Renal cortex interstitium (tissue), 15 donors: ENCODE measurements at places on chromosomes 3 and 15. TPM values are rescaled to one million over a fixed set of nuclear protein-coding genes. Genes with fewer than 3 reads are reported as not detected.
A peak's percentile ranks its signal among the peaks of the same experiment; 100 is the strongest.

Gene SEC62
- 195 TPM for polyA plus RNA-seq

Gene ZCWPW2
- polyA plus RNA-seq = 1.7 TPM

DNA sequence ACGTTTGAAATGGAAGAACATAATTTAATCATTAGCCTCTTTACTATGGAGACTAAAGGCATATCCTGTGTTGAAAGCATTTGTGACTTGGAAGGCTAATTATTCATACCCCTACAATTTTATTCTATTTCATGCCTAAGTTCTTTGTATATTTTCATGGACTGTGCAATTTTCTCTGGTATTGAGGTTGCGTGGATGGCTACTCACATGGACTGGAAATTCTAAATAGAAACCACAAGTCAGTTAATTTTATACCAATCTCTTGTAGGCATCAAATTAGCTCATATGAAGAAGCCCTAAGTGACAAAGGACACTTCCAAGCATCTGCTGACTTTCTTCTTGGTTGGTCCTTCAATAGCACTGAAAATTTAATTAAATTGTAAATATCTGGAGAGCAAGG, 1353.5 kb downstream of the ROBO1 start:
- DNase-seq = no peak

DNA sequence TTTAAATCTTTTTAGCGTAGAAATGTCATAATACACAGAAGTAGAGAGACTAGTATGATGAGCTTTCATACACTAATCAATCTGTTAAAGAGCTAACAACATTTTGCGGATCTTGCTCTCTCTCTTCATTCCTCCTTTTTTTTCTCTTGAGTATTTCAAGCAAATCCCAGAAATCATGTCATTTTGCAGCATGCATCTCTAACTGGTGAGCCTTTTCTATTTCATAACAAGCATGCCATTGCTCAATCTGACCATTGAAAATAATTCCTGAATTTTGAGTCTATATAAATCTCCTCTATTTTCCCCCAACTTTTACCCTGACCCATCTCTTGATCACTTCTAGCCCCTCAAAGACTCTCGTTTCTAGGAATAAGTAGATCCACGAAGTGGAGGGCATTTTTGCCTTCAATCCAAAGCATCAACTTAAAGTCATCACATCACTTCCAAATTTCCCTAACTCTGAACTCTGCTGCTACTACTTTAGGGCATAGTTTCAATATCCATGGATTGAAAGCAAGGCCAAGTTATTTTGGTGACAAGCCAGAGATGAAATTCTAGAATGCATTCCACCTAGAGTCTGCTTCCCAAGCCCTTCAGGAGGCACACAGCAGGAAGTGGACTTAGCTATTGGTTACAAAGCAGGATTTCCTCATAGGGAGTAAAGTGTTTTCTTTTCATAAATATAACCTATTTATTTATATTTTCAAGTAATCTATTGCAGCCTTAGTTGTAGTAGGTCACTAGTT, 253.5 kb upstream of the ZPLD1 start:
- DNase-seq = no peak

DNA sequence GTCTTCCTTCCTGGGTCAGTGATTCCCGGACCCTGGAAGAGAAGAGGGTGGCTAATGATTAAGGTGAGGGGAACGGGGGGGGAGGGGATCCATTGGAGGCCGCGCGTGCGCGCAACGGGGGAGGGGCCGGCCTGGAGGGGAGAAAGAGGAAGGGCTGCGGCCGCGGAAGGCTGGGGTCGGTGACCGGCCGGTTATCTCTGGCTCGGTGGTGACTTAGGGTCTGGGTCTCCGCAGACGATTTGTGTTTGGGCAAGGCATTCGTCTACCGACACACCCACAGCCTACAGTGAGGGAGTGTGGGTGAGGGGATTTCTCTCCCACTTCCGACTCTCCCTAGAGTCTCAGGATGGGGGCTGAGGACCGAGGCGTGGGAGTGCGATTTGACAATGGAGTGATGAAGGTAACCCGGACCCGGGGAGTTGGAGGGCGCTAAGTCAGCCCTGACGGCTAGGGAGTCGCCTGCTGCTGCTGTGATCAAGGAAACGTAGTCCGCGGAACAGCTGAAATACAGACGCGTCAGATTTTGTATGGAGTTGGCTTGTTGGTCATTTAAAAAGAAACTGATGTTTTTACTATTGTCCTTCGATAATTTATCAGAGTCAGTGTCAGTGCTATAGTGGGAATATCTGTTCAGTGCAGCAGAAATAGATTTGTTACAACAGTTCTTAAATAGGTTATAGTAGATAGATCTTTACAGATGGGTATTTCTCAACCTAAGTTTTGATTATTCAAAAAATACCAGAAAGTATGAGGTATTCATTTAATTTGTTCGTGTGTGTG, 733 bp downstream of the RNF111 start:
- peak; percentile 81 for DNase-seq

DNA sequence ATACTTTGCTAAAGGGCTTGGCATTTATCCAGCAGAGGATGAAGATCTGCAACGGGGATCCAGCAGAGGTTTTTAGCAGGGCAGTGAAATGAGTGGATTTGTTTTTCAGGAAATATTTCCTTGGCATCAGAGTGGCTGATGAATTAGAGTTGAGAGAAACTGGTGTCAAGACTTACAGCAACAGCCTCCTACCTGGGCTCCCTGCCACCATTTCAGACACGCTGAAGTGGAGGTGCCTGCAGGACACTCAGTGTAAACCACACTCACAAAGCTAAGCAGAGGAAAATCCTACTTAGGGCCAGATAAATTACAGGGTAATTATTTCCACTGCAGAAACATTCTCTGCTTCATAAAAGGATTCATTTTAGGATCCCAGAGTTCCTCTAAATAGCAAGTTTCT, 519.7 kb downstream of the FGF12 start:
- DNase-seq = no peak

DNA sequence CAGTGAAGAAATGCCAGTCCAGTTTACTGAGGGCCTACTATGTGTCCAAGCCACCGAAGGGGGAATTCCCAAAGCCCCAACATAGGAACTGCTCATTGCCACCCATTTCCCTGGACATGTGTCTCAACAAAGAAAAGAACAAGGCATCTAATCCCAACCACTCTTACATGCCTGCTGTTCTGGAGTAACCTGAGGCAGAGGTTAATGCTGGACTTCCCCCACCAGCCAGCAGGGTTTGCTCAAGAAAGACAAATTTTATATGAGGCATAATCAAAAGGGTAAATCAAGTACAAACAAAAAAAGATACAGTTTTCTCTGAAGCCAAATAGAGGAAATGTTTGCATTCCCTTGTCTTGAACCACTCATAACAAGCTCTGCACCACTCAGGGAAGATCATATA, 4.1 kb downstream of the ADCY5 start:
- DNase-seq = no peak

DNA sequence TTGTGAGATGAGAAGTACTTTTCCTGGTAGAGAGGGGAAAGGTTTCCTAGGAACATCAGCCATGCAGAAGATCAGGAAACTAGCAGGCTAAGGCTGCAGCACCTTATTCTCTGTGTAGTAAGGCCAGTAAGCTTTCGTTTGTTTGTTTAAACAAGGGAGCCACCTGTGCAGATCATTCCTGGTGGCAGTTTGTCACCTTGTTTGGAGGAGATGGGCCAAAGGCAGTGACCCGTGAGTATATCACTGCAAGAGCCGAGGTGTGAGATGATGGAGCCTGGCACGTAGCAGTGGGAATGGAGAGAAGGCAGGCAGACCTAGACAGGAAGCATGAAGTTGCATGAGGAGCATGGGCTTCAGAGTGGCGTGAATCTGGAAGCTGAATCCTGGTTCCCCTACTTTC, 19.6 kb downstream of the ATG7 start:
- DNase-seq = no peak

DNA sequence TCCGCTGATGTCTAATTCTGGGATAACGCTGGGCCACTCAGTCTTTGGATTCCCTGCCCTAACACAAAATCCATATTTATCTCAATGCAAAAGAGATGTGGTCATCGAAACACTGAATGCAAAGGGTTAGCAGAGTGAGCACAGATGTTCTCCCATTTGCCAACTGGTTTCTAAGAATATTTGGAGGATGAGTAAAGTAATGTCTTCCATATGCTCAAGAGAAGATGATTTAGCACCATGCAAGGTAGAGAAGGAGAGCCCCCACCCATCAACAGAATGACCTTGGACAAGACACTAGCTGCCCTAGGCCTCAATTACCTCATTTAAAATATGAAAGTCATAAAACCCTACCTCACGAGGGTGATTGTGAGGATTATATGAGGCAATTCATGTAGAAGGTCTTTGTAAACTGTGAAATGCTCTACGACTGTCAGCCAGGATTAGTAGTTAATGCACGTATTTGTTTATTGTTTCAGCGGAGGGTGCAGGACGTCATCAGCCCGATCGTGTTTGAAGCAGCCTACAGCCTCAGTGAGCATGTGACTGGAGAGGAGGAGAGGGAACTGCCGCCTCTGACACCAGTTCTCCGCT, 232.9 kb upstream of the CTDSPL start:
- DNase-seq = no peak

GRCh38 chr15:61839546-61839945, 220.7 kb downstream of the VPS13C start:
- no peak for DNase-seq

Gene ADAMTS7
- 33.1 TPM for polyA plus RNA-seq

- no peak for DNase-seq
Observed at GRCh38 chr3:134827213-134827612, 32.2 kb downstream of the EPHB1 start.

- DNase-seq = no peak
Observed at GRCh38 chr3:9913601-9914000, 3.3 kb upstream of the IL17RC start.

- DNase-seq = no peak
Observed at GRCh38 chr15:70127288-70127746, 29.6 kb upstream of the TLE3 start.

- no peak for DNase-seq
Observed at GRCh38 chr3:142943349-142943748, 20.1 kb downstream of the PAQR9 start.

DNA sequence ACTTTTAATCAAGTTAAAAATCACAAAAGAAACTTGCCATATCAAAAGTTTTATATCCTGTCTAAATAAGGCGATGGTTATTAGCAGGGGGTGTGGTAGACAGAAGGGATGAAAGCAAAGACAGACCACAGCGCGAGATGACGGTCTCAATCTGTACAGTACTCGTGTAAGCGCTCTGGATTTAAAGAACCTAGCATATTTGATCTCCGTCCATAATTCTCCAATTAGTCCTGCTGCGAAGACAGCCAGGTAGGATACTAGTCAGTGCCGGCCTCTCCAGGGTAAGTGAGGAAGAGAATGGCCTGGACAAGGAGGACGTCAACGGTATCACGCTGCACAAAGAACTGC, 701 bp downstream of the SGO1 start:
- no peak for DNase-seq

GRCh38 chr3:105773291-105773690, 95.5 kb downstream of the CBLB start:
- no peak for DNase-seq

GRCh38 chr3:129004639-129005295, 3.7 kb downstream of the EFCC1 start:
- DNase-seq = no peak

DNA sequence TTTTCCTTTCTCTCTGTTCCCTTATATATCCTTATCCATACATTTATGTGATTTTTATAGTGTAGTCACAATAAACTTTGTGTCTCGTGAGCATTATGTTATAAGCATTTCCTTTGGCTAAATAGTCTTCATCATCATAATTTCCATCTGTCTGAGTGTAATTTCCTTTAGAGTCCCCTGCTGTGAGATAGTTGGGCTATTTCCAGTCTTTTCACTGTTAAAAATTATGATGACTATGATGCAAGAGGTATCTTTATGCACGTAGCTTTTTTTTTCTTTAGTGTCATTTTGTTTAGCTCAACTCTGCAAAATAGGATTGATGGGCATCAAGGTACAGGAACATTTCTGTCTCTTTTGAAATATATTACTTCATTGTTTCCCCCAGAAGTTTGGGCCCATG, 26.9 kb upstream of the CA12 start:
- no peak for DNase-seq
